ENCODE measurements at places on chromosomes 3 and 15. TPM values are rescaled to one million over a fixed set of nuclear protein-coding genes. Genes with fewer than 3 reads are reported as not detected.

CCR3 gene
- 0.20 TPM for total RNA-seq

DNA sequence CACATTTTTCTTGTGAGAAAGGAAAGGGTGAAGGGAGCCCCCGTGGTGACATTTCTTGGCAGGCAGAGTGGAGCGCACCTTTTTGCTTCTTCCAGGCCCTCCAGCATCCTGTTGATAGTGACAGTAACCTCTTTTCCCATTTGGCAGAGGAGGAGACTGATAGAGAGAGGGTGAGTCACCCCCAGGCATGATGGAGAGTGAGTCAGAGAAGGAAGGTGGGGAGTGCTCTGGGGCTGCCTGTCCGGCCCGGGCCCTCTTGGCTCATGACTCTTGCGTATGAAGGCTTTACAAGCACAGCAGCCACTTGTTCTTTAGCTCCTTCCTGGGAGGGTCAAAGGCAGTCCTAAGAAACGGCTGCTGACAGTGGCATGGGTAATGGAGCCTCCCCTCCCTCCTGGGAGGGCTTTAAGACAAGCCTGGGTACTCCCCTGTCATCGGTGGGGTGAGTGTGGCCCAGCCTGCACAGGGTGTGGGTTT, 16.0 kb downstream of the ANKRD63 start:
- peak overlapping the region; percentile 36 for H3K27ac ChIP-seq
- H3K27me3 ChIP-seq, result no peaks in the 10 kb centered on the region
- H3K4me3 ChIP-seq, result no peak overlapping the region
- DNase-seq, result peak; percentile 88
- no peaks in the 10 kb centered on the region for H3K36me3 ChIP-seq
- peaks cover 5% of the 10 kb centered on the region for H3K4me1 ChIP-seq

DNA sequence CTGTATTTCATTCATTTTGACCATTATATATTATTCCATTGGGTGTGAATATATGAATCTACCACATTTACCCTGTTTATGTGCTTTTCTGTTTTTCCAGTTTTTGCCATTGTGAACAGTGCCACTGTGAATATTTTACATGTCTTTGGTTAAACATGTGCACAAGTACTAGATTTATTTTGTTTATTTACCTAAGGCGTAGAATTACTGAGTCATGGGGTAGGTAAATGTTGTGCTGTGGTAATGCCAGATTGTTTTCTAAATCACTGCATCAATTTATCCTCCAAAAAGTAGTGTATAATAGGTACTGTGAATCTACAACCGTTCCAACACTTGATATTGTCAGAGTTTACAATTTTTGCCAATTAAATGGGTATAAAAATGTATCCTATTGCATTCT, 362.1 kb upstream of the AGTR1 start:
- no peak overlapping the region for H3K4me3 ChIP-seq
- no peak overlapping the region for H3K27ac ChIP-seq
- no peak for DNase-seq
- H3K4me1 ChIP-seq, result no peaks in the 10 kb centered on the region
- no peaks in the 10 kb centered on the region for H3K36me3 ChIP-seq
- H3K27me3 ChIP-seq, result no peaks in the 10 kb centered on the region

DNA sequence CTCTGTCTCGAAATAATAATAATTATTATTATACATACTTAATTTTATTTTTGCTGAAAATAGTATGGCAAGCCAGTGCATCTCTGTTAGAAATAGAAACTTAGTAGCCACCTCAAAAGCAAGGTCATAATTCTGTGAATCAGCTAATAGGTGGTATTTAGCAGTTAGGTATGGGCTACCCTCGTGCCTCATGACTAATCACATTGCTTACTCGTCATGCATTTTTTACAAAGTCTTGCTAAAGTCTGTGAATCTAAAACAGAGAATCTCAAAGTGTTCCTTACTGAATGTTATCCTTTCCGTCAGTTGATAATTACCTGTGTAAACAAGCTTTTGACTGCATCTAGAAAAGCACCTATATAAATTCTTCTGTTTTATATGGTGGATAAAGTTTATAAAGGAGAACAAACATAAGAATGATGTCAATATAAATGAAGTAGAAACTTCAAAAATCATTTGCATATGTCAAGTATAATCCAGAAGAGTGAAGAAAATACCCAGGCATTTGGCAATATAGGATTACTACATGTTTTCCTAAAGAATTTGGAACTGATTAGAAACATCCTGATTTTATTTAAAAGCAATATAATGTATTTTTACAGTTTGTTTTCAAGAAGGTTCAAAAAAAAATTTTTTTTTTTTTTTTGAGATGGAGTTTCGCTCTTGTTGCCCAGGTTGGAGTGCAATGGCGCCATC, 6.2 kb downstream of the PPARG start:
- no peak for DNase-seq
- H3K27me3 ChIP-seq, result peaks cover 4% of the 10 kb centered on the region
- no peak overlapping the region for H3K27ac ChIP-seq
- H3K4me1 ChIP-seq, result no peaks in the 10 kb centered on the region
- H3K36me3 ChIP-seq, result no peaks in the 10 kb centered on the region

GRCh38 chr3:25454005-25454927, 26.2 kb downstream of the RARB start:
- H3K4me3 ChIP-seq, result no peak overlapping the region
- no peak for DNase-seq
- H3K4me1 ChIP-seq, result peaks cover 5% of the 10 kb centered on the region
- H3K27me3 ChIP-seq, result no peaks in the 10 kb centered on the region

GRCh38 chr15:89781891-89782618, 5.9 kb downstream of the MESP2 start:
- H3K4me1 ChIP-seq, result no peaks in the 10 kb centered on the region
- no peak overlapping the region for H3K4me3 ChIP-seq
- H3K27ac ChIP-seq, result no peak overlapping the region

DNA sequence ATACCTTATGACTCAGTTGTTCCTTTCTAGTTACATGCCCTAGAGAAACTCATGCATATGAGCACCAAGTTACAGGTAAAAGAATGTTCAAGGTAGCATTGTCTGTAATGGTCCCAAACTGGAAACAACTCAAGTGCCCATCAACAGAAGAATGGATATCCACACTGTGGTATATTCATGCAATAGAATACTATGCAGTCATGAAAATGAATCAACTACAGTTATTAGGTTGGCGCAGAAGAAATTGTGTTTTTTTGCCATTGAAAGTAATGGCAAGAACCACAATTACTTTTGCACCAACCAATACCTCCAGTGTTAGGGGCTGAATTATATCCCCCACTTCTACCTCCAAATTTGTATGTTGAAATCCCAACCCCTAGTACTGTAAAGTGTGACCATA, 9.7 kb upstream of the RNU6-1 start:
- H3K36me3 ChIP-seq, result no peaks in the 10 kb centered on the region
- no peak overlapping the region for H3K4me3 ChIP-seq
- H3K27me3 ChIP-seq, result no peaks in the 10 kb centered on the region
- H3K27ac ChIP-seq, result no peak overlapping the region
- no peak for DNase-seq

GRCh38 chr3:162015856-162016255, 519.2 kb downstream of the OTOL1 start:
- H3K36me3 ChIP-seq, result no peaks in the 10 kb centered on the region
- no peaks in the 10 kb centered on the region for H3K27me3 ChIP-seq
- DNase-seq, result no peak
- no peak overlapping the region for H3K4me3 ChIP-seq
- no peak overlapping the region for H3K27ac ChIP-seq
- no peaks in the 10 kb centered on the region for H3K4me1 ChIP-seq

- peaks cover 91% of the 10 kb centered on the region for H3K4me1 ChIP-seq
- H3K4me3 ChIP-seq, result no peak overlapping the region
- no peaks in the 10 kb centered on the region for H3K36me3 ChIP-seq
- H3K27ac ChIP-seq, result peak overlapping the region; percentile 67
- H3K27me3 ChIP-seq, result no peaks in the 10 kb centered on the region
These were observed 18.1 kb downstream of the ARL8B start for GRCh38 chr3:5140230-5140621.

MYZAP gene
- 17.1 TPM for total RNA-seq

DNA sequence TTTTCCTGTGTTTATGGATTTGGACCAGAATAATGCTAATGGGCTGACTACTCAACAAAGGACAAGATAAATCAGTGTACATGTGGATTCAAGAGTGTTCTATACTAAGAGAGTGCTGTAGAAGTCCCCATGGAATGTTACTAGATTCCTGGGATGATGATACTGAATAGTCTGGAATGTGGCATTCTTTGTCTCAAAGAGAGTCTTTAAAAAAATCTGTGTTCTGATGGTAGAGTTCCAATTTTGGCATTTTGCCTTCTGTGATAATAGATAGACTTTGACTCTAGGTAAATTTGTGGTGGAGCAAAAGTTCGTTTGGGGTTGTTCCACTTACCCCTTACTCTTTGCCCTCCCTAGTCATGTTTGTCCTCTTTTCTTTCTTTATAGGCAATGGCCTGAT, 43.7 kb downstream of the NMD3 start:
- H3K27me3 ChIP-seq, result no peaks in the 10 kb centered on the region
- no peaks in the 10 kb centered on the region for H3K4me1 ChIP-seq
- DNase-seq, result no peak

DNA sequence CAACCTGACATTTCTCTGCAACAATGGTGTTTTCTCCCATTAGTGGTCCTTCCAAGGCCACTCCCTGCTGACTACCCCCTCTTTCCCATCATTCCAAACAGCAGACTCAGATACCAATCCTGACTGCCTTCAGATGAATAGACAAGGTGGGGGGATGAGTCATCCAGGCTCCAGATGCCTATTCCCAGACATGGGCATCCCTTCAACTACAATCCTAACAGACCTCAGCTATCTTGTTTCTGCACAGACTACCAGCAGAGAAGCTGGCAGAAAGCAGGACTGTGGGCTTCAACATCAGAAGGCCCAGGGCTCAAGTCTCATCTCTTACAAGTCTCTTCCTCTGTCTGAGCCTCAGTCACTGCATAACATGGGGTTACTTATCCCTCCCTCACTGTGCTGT, 2.2 kb downstream of the RBP1 start:
- no peaks in the 10 kb centered on the region for H3K36me3 ChIP-seq
- DNase-seq, result no peak

RCCD1 gene
- 12.5 TPM for total RNA-seq

- DNase-seq, result no peak
- no peaks in the 10 kb centered on the region for H3K27me3 ChIP-seq
- no peak overlapping the region for H3K27ac ChIP-seq
- H3K4me1 ChIP-seq, result no peaks in the 10 kb centered on the region
- no peak overlapping the region for H3K4me3 ChIP-seq
These were observed 16.8 kb downstream of the TNIK start for GRCh38 chr3:171443211-171443957.

GRCh38 chr15:25181293-25182097, 226.7 kb downstream of the SNRPN start:
- no peaks in the 10 kb centered on the region for H3K27me3 ChIP-seq
- H3K27ac ChIP-seq, result no peak overlapping the region
- H3K4me1 ChIP-seq, result no peaks in the 10 kb centered on the region
- no peaks in the 10 kb centered on the region for H3K36me3 ChIP-seq

- no peak overlapping the region for H3K27ac ChIP-seq
- H3K36me3 ChIP-seq, result no peaks in the 10 kb centered on the region
- no peak for DNase-seq
- H3K4me3 ChIP-seq, result no peak overlapping the region
- no peaks in the 10 kb centered on the region for H3K4me1 ChIP-seq
These were observed 42.9 kb downstream of the DCUN1D1 start for GRCh38 chr3:182937293-182938051.

GRCh38 chr15:90142216-90143165, 40.2 kb upstream of the IDH2 start:
- no peak overlapping the region for H3K27ac ChIP-seq
- no peaks in the 10 kb centered on the region for H3K36me3 ChIP-seq
- no peak for DNase-seq
- H3K27me3 ChIP-seq, result no peaks in the 10 kb centered on the region

DNA sequence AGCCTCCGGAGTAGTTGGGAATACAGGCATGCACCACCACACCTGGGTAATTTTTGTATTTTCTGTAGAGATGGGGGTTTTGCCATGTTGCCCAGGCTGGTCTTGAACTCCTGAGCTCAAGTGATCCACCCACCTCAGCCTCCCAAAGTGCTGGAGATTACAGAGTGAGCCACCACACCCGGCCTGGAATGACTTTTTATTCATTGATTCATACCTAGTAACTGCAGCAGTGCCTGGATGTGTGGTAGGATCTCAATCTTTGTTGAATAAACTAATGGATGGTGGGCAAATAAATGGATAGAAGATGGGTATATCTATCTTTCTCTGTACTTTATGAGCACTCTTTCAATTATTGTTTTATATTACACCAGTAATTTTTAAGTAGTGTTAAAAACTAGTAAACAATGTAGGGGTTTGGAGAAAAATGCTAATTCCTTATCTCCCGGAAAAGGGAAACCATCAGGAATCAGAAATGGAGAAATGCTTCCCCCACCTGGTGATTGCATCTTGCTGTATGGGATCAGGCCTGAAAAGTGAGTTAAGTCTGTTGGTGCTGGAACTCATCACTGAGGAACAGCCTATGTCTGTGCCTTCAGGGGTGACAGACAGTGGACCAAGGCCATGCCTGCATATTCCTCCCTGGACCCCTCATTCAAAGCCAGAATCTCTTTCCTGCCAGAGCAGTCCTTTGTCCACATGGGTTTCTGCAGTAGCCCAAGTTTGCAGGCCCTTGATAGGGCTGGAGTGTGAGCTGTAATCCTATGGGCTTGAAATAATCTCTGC, 161.0 kb upstream of the CTDSPL start:
- no peaks in the 10 kb centered on the region for H3K36me3 ChIP-seq
- H3K4me1 ChIP-seq, result peaks cover 13% of the 10 kb centered on the region
- H3K27ac ChIP-seq, result no peak overlapping the region
- no peak overlapping the region for H3K4me3 ChIP-seq

IL12A gene
- total RNA-seq, result 0.61 TPM

DNA sequence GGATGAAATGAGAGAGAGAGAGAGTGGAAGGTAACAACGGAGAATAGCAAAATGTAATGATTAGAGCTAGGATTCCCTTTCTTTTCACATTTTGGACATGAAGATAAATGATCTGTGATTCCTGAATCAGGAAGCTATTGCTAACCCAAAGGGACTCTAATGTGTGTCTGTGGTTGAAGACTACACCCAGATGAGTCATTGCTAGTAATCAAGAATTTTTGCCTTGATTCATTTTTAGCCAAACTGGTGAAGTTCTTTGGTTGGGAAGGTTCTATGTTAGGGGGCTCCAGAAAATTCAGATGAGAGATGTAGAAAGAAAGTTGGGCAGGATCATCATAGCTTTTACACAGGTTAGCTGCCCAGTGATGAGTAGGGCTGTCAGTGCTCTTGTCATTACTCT, 116.4 kb downstream of the DUT start:
- H3K4me1 ChIP-seq, result no peaks in the 10 kb centered on the region
- H3K27me3 ChIP-seq, result no peaks in the 10 kb centered on the region
- H3K27ac ChIP-seq, result no peak overlapping the region
- DNase-seq, result no peak
- H3K4me3 ChIP-seq, result no peak overlapping the region

ALG1L2 gene
- total RNA-seq, result 0.64 TPM

- DNase-seq, result no peak
- no peaks in the 10 kb centered on the region for H3K4me1 ChIP-seq
- H3K36me3 ChIP-seq, result no peaks in the 10 kb centered on the region
- no peak overlapping the region for H3K4me3 ChIP-seq
- H3K27me3 ChIP-seq, result no peaks in the 10 kb centered on the region
These were observed 65.5 kb upstream of the NR2F2 start for GRCh38 chr15:96264801-96265515.

- H3K36me3 ChIP-seq, result no peaks in the 10 kb centered on the region
- no peak overlapping the region for H3K27ac ChIP-seq
- no peak for DNase-seq
These were observed 9.9 kb upstream of the ARIH1 start for GRCh38 chr15:72464251-72464650.

Measured in left lung (tissue), 14 donors.